Hippocampal formation (tissue), 2 donors: ENCODE measurements at places on chromosomes 5 and 9.

- no peak for DNase-seq
Measured at GRCh38 chr5:103041071-103041676, 78.8 kb downstream of the GIN1 start.

DNA sequence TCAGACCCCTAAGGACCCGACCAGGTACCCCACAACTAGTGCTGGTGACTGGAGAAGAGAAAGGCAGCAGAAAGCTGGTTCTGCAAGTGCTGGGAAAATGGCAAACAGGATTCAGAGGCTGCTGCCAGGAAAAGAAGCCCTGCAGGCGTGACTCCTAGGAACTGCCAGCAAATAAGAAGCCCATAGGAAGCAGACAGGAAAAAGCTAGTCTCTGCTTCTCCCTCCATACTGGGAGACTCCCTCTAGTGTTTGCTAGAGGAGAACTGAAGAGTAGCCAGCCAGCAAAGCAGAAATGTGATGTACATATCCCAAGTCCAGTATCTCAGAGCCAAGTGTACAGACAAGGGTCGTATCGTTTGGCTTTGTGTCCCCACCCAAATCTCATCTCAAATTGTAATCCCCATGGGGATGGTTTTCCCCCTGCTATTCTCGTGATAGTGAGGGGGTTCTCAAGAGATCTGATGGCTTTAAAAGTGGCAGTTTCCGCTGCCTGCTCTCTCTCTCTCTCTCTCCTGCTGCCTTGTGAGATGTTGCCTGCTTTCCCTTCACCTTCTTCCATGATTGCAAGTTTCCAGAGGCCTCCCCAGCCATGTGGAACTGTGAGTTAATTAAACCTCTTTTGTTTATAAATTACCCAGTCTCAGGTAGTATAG is 38.1 kb upstream of the TUSC1 start:
- peak; percentile 21 for DNase-seq

DNA sequence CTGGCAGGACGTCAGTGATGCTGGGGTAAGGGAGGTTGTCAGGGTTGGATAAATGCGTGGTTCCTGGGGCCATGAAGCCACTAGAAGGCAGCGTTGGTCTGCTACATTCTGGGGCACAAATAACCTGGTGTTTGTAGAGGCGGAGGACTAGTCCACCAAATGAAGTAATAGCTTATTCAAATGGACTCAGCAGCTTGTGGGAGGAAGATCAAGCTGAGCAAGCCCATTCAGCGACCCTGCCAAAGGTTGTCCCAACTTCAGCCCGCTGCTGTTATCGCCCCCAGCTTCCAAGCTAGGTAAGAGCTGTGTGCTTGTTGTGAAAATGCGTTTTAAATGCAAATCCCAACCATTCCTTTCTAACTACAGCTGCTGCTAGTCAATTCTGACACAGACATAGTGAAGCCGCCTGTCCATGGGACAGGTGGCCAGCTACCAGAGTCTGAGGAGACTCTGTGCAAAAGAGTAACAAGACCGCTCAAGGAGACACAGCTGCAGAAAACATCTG is 7.6 kb upstream of the FAM240B start:
- DNase-seq, result no peak

DNA sequence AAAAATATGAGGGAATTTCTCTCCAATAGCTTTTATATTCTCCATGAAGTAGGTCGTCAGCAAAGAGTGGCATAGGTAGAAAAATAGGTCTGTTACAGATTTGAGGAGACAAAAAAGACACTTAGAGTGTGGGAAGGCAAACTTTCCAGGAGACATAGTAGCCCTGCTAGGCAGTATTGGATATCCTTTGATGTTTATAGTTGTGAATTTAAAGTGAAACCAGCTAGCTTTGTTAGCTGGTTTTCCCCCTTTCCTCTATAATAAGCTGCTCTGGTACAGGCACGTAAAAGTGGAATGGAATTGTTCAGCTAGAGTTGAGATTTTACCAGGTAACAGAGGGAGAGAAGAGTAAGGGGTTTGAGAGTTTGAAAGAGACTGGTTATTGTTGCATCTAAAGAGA is 17.1 kb upstream of the APC start:
- no peak for DNase-seq

DNA sequence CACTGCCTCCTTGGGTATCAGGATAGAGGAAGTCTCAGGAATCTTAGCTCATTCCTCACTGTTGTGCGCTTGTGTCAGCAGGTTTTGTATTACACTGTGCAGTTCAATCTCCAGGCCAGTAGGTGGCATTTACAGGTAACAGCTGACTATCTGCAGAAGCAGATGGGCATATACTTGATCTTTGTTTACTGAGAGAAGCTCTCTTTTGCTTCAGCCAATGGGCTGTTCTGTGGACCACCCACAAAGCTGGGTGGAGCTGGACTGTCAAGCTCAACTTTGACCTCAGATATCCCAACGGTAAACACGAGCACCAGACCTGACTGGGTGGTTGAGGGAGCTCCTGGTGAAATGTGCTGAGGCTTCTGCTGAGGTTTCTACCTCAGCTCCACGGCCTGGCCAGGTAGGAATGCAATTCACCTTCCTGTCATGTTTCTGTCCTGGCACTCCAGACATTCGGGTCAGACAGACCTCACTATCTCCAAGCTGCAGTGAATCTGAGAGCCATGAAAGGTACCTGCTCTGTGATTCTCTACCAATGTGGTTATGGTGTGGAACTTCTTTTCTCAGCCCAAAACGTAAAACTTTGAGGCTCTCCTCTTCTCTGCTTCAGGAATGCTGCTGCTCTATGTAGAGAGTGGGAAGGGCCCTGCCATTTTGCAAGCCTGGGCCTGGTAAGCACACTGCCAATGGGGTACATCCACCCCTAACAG is 167.9 kb upstream of the ACTBL2 start:
- no peak for DNase-seq

- no peak for DNase-seq
Measured at GRCh38 chr5:176846335-176847140, 36.2 kb downstream of the UNC5A start.

DNA sequence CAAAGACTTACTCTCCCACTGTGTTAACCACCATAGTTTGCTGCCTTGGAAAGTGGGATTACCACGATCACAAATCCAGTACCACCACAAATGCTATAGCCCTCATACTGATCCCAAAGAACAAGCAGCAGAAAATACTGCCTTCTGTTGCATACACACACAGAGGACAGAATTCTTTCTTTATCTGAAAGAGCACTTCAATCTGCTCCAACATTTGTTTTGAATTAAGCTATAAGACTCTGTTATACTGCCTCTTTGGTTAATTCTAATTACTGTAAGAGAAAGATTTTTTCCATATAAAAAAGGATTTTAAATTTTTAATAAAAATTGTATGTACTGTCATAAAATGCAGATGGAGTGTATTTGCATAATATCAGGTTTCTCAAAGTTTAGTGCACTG is 69.8 kb downstream of the YIPF5 start:
- DNase-seq, result no peak

DNA sequence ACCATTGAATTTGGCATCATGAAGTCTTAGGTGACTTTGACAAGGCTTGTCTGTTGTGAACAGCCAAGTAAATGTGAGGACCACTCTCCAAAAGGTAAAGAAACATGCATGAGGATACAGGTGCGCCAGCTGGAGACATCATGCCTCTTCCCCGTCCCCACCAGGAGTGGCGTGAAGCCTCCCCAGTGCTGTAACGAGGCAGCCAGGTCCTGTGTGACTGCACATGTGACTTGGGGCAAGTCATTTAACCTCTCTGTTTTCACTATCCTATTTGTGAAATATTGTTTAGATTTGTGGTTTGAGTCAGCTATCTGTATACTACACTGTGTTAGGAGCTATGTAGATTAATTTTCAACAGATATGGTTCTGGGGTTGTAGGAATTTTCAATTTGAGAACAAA is 65.0 kb downstream of the DOCK8 start:
- no peak for DNase-seq

DNA sequence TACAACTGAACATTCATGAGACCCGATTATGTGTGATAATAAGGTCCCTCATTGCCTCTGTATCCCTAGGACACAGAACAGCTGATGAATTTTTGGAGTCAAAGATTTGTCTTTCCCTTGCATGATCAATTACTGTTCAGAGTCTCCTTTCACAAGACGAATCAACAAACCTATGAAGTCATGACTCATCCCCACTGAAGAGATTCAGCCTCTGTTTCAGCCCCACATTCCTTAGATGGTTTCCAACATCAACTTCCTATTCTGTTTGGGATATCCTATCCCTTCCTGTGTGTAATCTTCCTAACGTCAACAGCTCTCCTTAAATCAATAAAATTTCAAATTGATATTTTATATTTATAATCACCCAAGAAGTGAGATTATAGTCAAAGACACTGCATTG is 199.0 kb downstream of the DNAH5 start:
- DNase-seq, result no peak

- no peak for DNase-seq
Measured at GRCh38 chr5:40552981-40553380, 126.7 kb upstream of the PTGER4 start.

- DNase-seq, result no peak
Measured at GRCh38 chr9:93317495-93318094, 133.7 kb downstream of the WNK2 start.
